Substantia nigra (tissue), 51 donors: ENCODE measurements at places on chromosomes 12 and 14.

GRCh38 chr14:75579882-75580281, 1.5 kb downstream of the FLVCR2 start:
- DNase-seq: peak; percentile 4

- no peak for DNase-seq
Measured at GRCh38 chr14:102917056-102917385, 5.4 kb upstream of the AMN start.

DNA sequence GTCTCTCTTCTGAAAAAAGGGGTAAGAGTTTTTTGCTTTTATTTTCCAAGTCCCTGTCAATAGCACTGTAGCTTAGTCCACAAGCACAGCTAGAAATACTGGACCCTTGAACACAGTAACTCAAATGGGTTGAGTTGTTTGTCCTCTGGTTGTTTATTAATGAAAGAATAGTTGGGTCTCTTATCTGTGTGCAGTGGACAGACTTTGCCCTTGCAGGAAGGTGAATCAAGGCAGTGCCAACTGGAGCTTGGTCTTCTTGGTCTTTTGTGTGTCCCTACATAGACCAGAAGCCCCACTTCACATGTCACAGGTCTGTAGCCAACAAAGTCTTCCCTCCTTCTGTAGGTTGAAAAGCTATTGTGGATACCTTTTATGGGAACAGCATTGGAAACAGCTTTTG, 322.0 kb downstream of the AACS start:
- DNase-seq: no peak

DNA sequence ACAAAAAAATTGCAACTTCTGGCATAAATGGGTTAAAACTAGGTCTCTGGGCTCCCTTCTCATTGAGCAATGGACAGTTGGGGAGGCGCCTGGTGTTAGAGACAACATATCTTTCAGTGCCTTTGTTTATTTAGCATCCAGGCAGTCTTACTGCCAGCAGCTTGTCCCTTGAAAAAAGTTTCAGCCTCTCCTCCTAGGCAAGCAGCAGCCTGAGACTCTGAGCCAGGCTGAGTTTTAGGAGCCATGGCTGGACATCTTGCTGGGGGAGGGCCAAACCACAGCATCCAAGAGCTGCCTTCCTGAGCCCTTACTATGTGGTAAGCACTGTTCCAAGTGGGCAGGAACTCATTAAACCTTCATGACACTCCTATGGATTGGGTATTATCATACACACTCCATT, 10.1 kb upstream of the JDP2 start:
- DNase-seq: no peak

GRCh38 chr12:19190292-19191031, 60.9 kb downstream of the PLEKHA5 start:
- no peak for DNase-seq

DNA sequence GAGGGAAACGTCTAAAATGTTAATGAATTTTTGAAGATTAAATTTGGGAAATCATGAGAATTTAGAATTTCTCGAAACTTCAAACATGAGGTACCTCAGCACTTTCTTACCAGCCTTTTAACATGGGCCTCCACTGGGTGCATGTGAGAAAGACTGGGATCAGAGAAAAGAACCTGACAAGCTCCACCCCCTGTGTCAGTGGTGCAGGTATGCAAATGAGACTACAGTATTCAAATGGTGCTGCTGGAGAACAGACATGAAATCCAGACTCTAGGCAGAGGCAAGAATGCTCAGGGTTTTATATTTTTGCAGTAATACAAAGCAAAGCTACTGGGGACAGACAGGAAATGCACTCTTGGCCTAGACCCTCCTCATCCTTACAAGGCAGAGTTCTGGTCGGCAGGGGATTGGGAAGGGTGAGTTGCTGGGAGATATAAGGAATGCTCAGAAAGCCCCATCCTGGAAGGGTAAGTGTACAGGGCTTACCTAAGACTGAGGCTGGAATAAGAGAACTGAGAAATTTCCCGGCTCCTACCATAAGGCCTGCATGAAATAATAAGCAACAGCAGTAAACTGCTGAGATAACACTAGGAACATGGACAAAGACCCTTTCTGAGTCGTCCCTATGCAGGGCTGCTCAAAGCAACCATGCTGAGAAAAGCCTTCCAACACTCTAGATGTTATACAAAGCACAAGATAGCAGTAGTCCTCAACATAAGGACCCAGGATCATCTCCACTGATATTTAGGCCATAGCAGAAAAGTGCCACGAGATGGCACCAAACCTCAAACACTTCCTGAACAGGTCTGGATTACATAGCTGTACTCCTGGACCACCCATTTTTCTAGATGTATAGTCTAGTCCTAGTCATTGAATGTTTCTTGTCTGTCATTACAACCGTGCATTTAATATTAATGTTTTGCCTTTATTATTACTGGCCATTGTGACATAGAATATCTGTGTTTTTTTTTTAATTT, 260.8 kb downstream of the RASSF9 start:
- DNase-seq: no peak

DNA sequence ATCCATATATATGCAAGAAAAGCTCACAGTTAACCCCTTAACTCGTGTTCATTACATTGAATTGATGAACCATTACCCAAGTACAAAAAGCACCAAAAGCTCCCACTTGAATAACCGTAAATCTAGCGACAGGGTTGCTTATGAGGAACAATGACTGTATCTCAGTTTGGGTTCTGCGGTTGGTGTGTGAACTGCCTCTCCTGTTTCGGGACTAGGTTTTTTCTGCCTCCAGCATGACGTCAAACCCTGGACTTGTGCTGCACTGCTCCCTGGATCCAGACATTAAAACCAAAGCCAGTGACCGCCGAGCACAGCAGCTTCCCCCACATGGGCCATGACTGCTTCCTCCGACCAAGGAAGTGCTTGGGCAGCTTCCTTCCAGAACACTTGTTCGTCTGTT, 77.7 kb downstream of the SETD3 start:
- no peak for DNase-seq

DNA sequence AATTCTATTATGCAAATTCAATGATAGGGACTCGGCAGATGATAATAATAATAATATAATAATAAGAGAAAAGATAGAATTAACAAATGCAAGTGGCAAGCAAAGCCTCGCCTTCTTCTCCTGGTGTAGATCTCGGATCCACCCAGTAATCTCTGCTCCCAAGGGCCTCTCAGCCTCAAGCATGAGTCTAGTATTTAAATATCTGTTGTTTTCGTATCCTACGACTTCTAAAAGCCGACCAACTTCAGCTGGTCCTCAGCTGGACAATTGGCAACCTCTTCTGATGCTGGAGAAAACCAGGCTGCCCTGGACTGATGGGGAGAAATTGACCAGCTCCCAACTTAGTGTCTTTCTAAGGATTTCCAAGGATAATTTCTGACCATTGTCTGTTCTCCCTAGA, 14.0 kb upstream of the MAP1LC3B2 start:
- no peak for DNase-seq

- DNase-seq: no peak
Measured at GRCh38 chr12:56928262-56928661, 5.9 kb downstream of the SDR9C7 start.

- DNase-seq: no peak
Measured at GRCh38 chr12:82174936-82175335, 183.3 kb downstream of the CCDC59 start.

DNA sequence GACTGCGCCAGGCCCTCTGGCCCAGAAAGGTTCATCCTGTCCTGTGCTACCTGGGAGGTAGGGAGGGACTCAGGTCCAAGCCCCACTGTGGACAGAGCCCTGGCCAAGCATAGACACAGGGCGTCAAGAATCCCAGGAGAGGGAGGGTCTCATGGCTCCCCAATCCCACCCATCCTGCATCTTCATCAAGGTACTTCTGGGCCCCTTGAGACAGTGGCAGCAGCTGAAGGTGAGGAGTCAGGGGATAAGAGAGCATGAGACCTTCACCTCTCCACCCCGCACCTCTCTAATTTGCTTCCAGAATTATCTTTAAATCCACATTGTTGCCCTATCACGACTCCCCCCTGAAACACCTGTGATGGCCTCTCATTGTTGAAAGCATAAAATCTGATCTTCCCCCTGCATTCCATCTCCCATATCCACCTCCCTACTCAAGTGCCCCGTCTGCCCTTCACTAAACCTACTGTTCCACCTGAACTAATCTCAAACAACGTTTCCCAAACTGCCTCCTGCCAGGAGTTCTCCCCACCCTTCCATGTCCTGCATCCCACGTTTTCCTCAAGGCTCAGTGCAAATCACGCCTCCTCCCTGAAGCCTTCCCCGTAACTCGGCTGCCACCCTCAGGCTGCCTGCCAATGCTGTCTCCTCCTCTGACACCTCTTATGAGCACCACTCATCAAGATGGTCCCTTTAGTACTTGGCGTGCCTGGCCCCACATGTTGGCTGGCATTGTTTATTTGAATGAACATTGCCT, 27.1 kb downstream of the KRT18 start:
- DNase-seq: no peak

GRCh38 chr12:27185234-27186021, 58.7 kb upstream of the STK38L start:
- DNase-seq: no peak

GRCh38 chr14:30443368-30444007, 115.5 kb upstream of the G2E3 start:
- no peak for DNase-seq

- DNase-seq: no peak
Measured at GRCh38 chr14:98120831-98121464, 1151.0 kb downstream of the BCL11B start.

DNA sequence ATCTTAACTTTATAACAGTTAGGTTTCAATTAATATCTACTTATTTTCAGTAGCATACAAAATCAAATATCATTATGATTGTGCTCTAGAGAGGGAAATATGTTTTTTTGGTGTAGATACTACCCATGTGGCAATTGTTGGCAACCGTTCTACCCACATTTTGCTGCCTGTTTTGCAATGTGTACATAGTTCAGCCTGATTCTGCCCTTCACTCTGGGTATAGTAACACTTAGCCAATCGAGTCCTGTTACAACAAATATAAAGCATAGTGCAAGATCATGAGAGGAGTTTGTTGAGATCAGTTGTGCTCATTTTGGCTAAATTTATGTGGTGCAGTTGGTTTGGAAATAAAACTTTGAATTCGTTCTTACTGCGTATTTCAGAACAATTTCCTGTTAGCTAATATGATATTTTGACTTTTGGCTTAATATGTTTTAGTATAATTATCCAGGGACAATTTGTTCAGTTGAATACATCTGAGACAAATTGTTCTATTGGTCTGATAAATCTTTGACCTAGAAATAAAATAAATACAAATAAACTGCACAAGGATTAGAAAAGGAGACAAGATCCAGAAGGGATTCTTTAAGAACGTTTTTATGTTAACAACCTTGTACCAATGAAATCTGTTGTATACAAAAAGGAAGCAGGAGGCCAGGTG, 76.9 kb downstream of the ATF7IP start:
- no peak for DNase-seq

DNA sequence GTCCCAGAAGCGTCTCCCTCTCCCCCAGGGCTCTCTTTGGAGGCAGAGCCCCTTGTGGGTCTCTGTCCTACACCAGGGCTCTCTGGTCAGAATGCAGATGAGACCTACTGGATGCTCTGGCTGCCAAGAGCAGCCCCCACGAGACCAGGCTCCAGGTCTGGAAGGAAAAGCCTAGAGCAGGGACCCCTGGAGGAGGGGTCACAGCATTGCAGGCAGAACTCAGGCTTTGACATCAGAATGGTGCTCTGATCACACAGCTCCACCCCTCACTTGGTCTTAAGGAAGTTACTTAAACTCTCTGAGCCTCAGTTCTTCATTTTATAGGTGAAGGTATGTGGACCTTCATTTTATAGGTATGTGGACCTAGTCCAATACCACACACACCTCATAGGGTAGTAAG, 83.1 kb downstream of the ARL6IP4 start:
- DNase-seq: no peak

GRCh38 chr12:75837700-75838099, 193.9 kb downstream of the PHLDA1 start:
- no peak for DNase-seq

DNA sequence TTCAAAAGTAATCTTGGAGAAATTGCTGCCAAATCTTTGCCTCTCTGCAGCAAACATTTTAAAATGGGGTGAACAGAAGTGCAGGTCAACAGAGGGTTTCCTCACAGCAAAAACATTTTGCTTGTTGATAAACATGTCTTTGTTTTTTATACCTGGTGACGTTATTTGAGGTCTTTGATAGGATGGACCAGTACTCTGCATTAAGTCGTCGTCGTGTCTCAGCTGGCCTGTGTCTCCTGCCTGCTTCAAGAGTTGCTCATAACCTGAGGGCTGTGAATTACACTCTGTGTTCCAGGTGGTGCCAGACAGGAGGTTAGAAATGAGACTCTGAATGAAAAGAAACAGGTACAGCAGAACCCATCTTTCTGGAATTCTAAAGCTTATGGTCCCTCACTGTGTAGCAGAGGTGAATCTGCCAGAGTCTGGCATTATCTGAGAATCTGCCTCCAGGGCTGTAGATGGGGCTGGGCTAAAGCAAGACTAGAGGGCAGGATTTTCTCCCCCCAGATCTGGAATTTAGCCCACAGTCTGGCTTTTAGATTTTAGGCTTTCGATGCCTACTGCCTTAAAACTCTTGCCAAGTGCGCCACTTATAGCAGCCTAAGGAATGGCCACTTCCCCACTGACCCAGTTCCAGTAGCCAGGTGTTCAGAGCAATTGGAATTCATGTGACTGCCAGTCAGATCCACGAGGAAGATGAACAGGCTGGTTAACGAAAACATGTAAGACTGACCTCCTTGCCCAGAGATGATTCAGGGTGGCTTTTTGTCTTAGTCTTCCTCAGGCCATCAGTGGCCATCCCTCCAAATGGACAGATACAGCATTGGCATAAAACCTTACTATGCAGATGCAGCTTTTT, 161.2 kb downstream of the PRKCH start:
- peak; percentile 14 for DNase-seq

- no peak for DNase-seq
Measured at GRCh38 chr12:26157001-26157400, 32.2 kb upstream of the BHLHE41 start.
